ENCODE measurements at places on chromosomes 16 and 17.
A peak's percentile ranks its signal among the peaks of the same experiment; 100 is the strongest.

GRCh38 chr16:72819345-72819744, 228.6 kb downstream of the ZFHX3 start:
- peak; percentile 17 for DNase-seq

DNA sequence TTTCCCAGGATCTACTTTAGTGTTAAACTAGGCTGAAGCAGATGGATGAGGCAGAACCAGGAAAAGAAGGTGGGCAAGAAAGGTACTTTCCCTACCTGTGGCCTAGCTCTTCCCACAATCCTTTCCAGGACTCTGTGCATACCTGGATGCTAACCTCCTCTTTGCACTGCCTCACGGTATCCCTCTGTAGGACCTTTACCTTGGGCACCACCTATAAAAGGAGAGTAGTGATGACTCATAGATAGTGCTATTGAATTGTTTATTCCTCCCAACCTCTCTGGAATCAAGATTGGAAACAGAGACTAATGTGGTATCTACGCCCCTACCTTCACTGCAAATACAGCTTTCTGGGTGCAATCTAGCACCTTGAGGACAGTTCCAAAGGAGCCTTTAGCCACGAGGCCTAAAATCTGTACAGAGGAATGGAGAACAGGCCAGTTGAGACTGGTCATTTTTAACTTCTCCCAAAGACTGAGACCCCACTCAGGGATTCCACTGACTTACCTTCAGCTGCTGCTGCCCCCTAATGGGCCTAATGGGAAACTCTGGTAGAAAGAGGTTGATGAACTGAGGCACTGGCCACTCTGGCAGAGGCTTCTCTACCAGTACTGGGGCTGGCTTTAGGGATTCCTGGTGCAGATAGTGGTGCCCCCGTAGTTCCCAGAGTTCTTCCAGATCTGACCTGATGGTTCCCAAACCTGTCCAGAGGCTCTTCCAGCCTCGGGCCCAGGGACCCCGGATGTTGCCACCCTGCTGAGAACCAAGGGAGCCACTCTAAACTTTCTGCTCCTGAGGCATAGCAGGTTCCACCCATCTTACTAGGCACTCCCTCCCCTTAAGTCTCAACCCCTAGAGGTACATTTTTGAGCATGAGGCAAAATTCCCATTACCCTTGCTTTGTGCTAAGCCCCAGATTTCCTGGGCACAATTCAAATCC, 781 bp downstream of the RSKR start:
- DNase-seq: peak; percentile 21

DNA sequence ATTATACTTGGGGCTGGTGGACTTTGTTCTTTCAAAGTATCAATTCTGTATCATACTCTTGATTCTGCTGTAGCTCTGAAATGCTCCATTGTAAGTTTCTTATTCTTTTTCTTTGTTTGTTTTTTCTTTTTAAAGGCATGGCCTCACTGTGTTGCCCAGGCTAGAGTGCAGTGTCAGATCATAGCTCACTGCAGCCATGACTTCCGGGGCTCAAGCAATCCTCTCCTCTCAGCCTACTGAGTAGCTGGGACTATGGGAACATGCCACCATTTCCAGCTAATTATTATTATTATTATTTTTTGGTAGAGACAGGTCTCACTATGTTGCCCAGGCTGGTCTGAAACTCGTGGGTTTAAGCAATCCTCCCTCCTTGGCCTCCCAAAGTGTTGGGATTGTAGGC, 38.9 kb upstream of the METTL9 start:
- no peak for DNase-seq

DNA sequence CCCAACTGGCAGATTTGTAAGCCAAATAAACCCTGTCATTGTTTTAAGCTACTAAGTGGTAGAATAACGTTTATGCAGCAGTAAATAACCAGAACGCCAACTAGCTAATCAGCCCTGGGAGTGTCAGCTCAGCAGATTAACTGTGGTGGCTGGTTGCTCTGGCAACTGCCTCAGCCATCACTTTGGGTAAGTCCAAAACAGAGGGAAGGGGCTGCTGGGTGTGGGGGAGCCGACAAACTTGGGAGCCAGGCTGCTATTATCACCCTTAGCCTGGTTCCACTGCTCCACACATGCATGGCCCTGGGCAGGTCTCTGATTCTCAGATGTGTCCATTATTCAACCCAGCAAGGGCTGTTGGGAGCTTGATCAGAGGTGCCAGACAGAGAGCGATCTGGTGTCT, 22.2 kb upstream of the RHOT1 start:
- no peak for DNase-seq

DNA sequence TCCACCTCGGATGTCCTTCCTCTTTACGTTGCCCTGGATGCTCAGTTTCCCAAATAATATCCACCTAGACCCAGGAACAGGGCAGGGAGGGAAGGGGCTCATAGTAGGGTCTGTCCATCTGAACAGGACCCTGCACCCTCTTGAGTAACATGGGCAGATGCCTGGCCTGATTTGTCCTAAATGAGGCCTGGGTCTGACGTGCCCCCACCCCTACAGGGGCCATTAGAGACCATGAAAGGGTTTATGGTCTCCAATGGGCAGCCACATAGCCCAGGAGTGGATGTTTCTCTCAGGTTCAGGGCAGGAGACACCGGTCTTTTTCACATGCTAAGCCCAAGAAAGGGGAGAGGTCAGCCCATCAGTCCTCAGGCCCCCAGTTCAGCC, 6.8 kb downstream of the CACNG1 start:
- DNase-seq: no peak
